ENCODE measurements at places on chromosomes 1 and 21.

DNA sequence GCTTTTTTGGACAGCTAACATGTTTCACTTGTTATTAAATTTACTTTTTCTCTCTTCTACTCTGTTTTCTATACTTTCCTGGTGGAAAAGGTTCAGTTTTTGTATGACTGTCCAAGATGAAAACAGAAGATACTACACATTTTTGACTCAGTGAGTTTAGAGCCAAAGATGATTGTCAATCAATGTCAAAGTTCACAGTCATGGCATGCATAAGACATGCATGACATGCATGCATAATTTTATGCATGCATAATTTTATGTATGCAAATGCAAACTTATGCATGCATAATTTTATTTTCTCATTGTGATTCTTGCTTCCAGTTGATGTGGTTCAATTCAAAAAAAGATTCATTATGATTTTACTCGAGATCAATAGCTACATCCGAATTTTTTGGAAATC lies 48.1 kb upstream of the TMPRSS15 start:
- no peak for DNase-seq

GRCh38 chr1:59045137-59045536 lies 251.8 kb upstream of the FGGY start:
- no peak for DNase-seq

GRCh38 chr1:245485996-245486395 lies 331.2 kb downstream of the KIF26B start:
- DNase-seq, result no peak

GRCh38 chr1:41391834-41392527 lies 30.7 kb downstream of the FOXO6 start:
- DNase-seq, result no peak

- DNase-seq, result no peak
Measured at GRCh38 chr1:36784147-36784859, 250.0 kb downstream of the GRIK3 start.

GRCh38 chr21:14483296-14483695 lies 62.8 kb downstream of the SAMSN1 start:
- no peak for DNase-seq

DNA sequence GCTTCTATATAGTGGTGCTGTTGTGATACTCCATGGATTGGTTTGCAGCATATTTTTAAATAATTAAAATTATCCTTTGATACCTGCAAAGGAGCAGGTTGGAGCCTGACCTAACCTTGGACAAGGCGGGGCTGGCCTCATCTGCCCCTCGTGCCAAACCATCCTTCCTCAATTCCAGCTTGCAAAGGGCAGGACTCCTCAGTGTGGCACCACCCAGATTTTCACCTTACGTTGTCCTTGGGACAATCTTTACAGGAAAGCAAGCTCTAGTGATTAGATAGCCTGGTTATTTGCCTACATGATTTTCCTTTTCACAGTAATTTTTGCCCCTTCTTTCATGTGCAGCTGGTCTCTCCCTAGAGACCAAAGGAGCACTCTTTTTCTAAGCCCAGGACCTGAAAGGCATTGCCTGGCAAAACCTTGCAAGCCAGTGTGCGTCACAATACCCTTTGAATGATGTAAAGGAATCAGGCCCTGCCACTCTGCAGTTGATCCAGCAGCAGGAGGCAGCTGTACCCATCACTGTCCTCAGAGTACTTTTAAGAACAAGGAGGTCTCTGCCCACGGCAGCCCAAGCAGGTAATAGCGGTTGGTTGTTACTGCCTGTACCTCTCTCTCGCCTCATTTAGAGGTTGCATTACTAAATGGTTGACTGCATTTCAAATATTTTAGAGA lies 99.4 kb downstream of the ADSS2 start:
- DNase-seq, result no peak

DNA sequence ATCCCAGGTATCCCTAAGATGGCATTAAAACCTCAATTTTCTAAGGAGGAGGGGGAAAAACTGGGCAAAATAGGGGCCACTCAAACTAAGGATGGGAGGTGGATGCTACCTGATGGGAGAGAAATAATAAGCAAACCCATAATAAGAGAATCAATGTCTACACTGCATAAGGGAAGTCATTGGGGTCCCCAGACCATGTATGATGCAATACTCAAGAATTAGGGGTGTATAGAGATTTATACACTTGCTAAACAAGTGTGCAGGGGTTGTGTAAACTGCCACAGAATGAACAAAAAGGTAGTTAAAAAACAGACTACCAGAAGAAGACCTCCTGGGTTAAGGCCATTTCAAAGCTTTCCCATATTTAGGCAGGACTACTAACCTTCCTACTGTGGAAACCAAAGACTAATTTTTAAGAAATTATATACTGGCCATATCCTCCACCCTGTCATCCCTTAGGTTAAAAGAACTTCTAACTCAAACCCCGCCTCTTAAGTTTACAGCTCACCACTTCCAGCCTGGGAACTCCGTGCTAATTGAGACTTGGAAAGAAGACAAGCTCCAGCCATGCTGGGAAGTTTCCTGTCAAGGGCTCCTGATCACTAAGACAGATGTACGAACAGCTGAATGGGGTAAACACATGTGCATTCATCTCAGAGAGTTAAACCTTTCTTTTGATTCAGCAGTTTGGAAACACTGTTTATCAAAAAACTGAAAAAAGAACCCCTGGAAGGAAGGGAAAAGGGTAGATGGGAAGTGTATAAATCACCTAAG lies 64.4 kb upstream of the TLR5 start:
- DNase-seq, result no peak

- no peak for DNase-seq
Measured at GRCh38 chr1:70436622-70437251, 25.7 kb downstream of the CTH start.

DNA sequence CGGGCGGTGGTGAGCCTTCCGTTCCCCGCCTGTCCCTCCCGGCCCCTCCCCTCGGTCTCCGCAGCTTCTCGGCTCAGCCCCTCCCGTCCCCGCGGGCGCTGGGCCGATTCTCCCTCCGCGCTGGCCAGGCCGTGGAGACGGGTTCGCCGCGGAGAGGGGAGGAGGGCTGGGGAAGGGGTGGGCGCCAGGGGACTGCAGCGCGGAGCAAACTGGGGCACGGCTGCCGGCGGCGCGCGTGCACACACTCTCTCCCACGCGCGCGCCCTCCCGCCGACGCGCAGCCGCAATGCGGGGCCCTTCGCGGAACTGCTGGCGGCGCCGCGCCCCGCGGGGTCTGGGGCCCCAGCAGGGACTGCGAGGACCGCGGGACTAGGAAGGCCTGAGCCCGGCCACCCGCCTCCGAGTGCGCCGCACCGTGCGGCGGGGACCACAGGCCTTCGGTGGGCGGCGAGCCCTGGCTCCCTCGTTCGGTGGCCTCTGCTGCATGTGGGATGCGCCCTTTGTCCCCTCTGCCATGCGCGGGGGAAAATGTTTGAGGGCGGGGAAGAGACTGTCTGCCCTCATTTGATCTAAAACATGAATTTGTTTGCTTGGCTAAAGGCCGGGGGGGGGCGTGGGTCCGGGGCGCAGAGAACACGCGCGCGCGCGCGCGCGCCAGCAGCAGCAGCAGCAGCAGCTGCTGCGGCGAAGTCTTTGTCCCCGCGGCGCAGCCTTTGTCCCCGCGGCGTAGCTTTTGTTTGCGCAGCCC lies 90.7 kb upstream of the VAMP3 start:
- peak; percentile 42 for DNase-seq

Measured in stimulated activated CD4-positive, alpha-beta T cell treated with anti-CD3 and anti-CD28 coated beads, Interleukin-4, amount 100 ng/mL, for 24 hours (primary cell).